Small intestine (tissue), 16 donors: ENCODE measurements at places on chromosomes 6 and 20.

GRCh38 chr6:2482773-2483172 lies 237.4 kb upstream of the GMDS start:
- no peak for DNase-seq

GRCh38 chr6:155165029-155165710 lies 98.6 kb upstream of the CLDN20 start:
- DNase-seq = no peak

- no peak for DNase-seq
Observed at GRCh38 chr6:35202066-35202546, 11.7 kb upstream of the SCUBE3 start.

GRCh38 chr20:51542033-51542570 lies 417 bp downstream of the NFATC2 start:
- DNase-seq = peak; percentile 49

- DNase-seq = no peak
Observed at GRCh38 chr6:140541288-140541687, 1166.8 kb upstream of the CITED2 start.

GRCh38 chr6:138331984-138332383 lies 45.7 kb upstream of the SMIM28 start:
- no peak for DNase-seq

DNA sequence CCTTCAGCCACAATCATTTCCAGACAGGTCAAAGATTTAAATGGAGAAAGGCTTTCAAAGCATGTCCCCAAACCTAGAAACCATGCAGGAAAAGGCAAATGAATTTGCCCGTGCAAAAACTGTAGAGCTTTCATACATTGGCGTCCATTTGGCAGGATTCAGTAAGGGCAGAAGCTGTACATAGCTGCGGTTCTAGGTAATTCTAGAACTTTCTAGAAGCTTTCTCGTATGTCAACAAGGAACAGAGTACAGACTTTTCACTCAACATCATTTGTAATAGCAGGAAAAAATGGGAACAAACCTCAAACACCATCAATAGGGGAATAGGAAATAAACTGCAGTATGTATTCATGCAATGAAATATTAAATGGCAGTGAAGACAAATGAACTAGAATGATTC lies 11.1 kb upstream of the MAPK13 start:
- DNase-seq = no peak
